ENCODE measurements at places on chromosomes 1 and 21. TPM values are rescaled to one million over a fixed set of nuclear protein-coding genes. Genes with fewer than 3 reads are reported as not detected.

PPIAL4G gene
- not detected for total RNA-seq

CCDC190 gene
- total RNA-seq, result not detected

KRTAP7-1 gene
- total RNA-seq, result not detected

COL18A1 gene
- 30.5 TPM for total RNA-seq

GRCh38 chr1:199243423-199244061, 604.7 kb downstream of the PTPRC start:
- no peak overlapping the region for H3K4me3 ChIP-seq
- no peaks in the 10 kb centered on the region for H3K36me3 ChIP-seq
- H3K4me1 ChIP-seq, result no peaks in the 10 kb centered on the region

DNA sequence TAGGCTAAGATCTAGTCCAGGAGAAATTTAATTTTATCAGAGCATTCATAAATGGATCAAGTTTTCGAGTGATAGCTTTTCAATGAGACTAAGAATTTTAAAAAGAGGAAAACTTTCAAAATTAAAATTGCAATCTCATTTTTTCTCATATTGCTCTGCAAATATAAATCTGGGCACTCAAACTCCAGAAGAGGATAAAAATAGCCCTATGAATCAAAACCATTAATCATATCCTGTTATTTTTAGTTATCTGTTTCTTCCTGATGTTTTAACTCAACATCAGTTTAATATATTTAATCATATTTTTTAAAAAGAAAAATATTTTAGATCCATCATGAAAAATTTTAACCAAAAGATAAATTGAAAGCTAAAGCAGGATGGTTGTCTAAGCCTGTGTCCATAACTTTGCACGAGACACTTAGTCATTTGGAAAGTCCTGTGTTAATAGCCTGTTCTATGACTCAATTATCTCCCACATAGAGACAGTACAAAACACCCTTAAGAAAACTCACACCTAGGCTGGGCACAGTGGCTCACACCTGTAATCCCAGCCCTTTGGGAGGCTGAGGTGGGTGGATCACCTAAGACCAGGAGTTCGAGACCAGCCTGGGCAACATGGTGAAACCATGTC, 17.1 kb upstream of the PRRC2C start:
- no peaks in the 10 kb centered on the region for H3K36me3 ChIP-seq
- DNase-seq, result peak; percentile 81
- H3K27me3 ChIP-seq, result no peaks in the 10 kb centered on the region
- H3K27ac ChIP-seq, result peak overlapping the region; percentile 34
- H3K4me3 ChIP-seq, result no peak overlapping the region
- peaks cover 11% of the 10 kb centered on the region for H3K4me1 ChIP-seq

- H3K4me1 ChIP-seq, result peaks cover 20% of the 10 kb centered on the region
- DNase-seq, result no peak
- H3K4me3 ChIP-seq, result no peak overlapping the region
- no peak overlapping the region for H3K27ac ChIP-seq
- no peaks in the 10 kb centered on the region for H3K36me3 ChIP-seq
- H3K27me3 ChIP-seq, result no peaks in the 10 kb centered on the region
These were observed 14.5 kb downstream of the USP24 start for GRCh38 chr1:55200667-55201066.

- no peak overlapping the region for H3K27ac ChIP-seq
- H3K36me3 ChIP-seq, result no peaks in the 10 kb centered on the region
- no peaks in the 10 kb centered on the region for H3K4me1 ChIP-seq
- H3K4me3 ChIP-seq, result no peak overlapping the region
These were observed 124.7 kb downstream of the PCBP3 start for GRCh38 chr21:45768011-45768739.

- H3K4me3 ChIP-seq, result no peak overlapping the region
- H3K27me3 ChIP-seq, result no peaks in the 10 kb centered on the region
- no peaks in the 10 kb centered on the region for H3K4me1 ChIP-seq
- no peak overlapping the region for H3K27ac ChIP-seq
These were observed 58.2 kb downstream of the FNBP1L start for GRCh38 chr1:93506126-93506525.

GRCh38 chr1:94952539-94952938, 25.6 kb upstream of the CNN3 start:
- H3K27ac ChIP-seq, result no peak overlapping the region
- H3K4me3 ChIP-seq, result no peak overlapping the region
- no peaks in the 10 kb centered on the region for H3K36me3 ChIP-seq
- H3K4me1 ChIP-seq, result 0 out of 2 replicates have a peak, but pooled peaks cover 20% of the 10 kb centered on the region

DNA sequence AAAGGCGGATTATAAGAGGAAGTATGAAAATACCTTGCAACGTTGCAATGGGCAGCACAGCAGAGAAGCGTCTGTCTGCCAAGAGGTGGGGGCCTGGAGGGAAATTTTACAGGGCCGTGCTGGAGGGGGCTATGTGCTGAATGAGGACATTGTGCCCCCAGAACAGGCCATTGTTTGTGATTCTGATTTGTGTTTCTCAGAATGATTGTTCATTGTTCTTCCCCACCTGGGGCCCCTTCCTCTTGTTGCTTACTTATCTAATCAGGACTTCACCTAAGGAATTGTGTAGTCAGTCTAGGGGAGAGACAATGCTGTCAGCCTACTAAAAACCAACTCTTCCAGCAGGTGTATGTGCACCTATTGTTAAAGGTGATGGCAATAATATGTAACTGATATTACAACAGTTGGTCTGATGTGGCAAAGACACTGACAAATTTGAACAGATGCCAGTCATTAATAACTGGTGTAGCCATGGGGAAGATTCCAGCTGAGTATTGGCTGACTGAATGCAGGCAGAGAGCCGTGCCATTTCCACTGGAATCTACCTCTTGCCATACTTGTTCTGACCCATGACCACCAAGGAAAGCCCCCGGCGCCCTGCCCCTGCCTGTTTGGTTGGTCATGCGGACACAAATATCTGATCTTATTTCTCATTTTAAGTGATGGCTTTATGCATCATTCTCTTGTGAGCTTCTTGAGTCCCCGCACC, 45.2 kb upstream of the PSEN2 start:
- no peak overlapping the region for H3K4me3 ChIP-seq
- H3K27ac ChIP-seq, result no peak overlapping the region
- peaks cover 19% of the 10 kb centered on the region for H3K4me1 ChIP-seq
- no peaks in the 10 kb centered on the region for H3K27me3 ChIP-seq
- no peaks in the 10 kb centered on the region for H3K36me3 ChIP-seq

GRCh38 chr21:46667741-46668380, 32.4 kb downstream of the PRMT2 start:
- H3K4me1 ChIP-seq, result 0 out of 2 replicates have a peak, but pooled peaks cover 4% of the 10 kb centered on the region
- H3K36me3 ChIP-seq, result peaks cover 6% of the 10 kb centered on the region
- DNase-seq, result peak; percentile 57
- 0 out of 2 replicates have a peak, but pooled peaks cover 4% of the 10 kb centered on the region for H3K27me3 ChIP-seq

GRCh38 chr1:167650269-167651160, 20.5 kb downstream of the RCSD1 start:
- H3K27me3 ChIP-seq, result no peaks in the 10 kb centered on the region
- DNase-seq, result no peak
- H3K27ac ChIP-seq, result no peak overlapping the region
- H3K4me3 ChIP-seq, result no peak overlapping the region
- no peaks in the 10 kb centered on the region for H3K4me1 ChIP-seq
- H3K36me3 ChIP-seq, result no peaks in the 10 kb centered on the region
